NCI-H69 (cell line): ENCODE measurements at places on chromosomes 16 and 17.

DNA sequence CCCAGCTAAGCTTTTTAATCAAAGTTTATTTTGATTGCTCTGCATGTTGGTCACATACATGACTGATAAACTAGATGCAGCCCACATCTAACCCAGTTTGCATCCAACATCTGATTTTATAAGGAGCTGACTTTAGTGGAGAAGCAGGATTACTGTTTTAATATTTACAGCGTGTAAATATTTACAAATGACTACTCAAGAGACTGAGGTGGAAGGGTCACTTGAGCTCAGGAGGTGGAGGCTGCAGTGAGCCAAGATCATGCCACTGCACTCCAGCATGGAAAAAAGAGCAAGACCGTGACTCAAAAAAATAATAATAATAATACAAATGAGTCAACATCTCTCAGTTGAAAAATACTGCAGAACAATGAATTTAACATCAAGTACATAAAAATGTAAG, 50.8 kb downstream of the PARN start:
- DNase-seq, result no peak

GRCh38 chr17:16443511-16444257, 28.3 kb downstream of the TRPV2 start:
- DNase-seq, result no peak

GRCh38 chr17:78449983-78450595, 71.6 kb downstream of the PGS1 start:
- DNase-seq, result no peak

DNA sequence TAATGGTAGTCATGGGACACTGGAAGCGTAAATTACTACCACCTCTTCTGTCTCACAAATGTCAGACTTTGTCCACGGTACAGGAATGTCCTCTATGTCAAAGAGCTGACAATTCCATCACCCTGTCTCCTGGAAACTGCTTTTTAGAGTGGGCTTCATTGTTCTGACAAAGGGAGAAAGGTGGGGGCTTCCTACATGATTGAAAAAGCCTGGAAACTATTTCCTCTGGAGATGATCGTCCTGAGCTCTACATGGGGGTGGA, 53.1 kb downstream of the VAT1L start:
- no peak for DNase-seq

DNA sequence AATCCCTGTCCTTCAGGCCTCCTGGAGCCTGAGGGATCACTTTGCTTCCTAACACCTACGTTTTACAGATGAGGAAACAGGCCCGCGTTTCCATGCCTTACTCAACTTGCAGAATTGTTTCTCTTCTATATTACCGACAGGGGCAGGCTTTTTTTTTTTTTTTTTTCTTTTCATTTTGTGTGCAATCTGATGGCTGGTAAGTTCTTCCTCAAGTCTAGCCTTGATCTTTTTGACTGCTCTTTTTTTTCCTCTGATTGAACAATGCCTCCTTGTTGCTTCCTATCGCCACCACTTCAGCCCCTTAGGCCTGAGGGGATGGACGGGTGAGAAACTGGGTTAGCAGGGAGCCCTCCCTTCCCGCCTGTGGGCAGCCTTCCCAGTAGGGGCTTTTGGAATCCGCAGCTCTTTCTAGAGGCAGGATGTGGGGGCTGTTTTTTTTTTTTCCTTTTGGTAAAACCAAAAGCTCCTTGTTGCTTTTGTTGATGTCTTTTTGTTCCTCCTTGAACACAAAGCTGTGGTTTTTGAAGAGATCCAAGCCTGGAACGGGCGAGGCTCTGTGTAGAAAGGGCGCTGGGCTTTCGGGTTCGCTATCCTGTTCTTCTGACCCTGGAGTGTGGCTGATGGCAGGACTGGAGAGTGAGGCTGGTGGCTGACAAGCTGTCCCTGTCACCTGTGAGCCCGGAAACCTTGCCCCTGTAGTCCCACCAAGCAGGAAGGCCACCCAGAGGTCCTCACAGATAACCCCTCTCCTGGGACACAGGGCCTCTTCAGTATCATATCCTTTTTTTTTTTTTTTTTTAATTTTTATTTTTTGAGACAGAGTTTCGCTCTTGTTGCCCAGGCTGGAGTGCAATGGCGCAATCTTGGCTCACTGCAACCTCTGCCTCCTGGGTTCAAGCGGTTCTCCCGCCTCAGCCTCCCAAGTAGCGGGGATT, 14.0 kb downstream of the LASP1 start:
- no peak for DNase-seq

DNA sequence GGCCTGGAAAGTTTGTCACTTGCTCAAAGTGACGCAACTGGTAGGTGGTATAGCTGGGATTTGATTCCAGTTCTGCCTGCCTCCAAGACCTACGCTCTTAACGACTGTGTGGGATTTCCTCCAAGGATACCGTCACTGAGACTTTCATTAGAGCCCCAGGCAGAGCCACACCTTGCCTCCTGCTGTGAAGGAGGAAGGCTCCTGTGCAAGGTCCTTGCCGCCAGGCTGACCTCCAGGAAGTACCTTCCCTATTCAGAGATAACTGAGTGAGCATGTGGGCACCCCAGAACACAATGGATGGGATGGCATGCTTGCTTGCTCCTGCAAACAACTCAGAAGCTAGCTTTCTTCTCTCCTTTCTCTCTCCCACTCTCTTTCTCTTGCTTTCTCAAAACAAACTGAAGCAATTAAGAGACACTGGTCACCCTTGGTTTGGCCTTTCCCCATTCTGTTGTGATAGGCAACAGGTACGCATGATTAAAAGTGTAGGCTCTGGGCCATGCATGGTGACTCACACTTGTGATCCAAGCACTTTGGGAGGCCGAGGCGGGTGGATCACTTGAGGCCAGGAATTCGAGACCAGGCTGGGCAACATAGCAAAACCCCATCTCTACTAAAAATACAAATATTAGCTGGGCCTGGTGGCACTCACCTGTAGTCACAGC, 30.7 kb downstream of the CACNG3 start:
- peak; percentile 10 for DNase-seq

GRCh38 chr17:78502611-78503148, 74.5 kb downstream of the DNAH17 start:
- DNase-seq, result no peak

- no peak for DNase-seq
These were observed 75.5 kb downstream of the CMIP start for GRCh38 chr16:81520151-81520470.

- DNase-seq, result peak; percentile 80
These were observed 4.3 kb downstream of the UBE2G1 start for GRCh38 chr17:4362141-4362540.

DNA sequence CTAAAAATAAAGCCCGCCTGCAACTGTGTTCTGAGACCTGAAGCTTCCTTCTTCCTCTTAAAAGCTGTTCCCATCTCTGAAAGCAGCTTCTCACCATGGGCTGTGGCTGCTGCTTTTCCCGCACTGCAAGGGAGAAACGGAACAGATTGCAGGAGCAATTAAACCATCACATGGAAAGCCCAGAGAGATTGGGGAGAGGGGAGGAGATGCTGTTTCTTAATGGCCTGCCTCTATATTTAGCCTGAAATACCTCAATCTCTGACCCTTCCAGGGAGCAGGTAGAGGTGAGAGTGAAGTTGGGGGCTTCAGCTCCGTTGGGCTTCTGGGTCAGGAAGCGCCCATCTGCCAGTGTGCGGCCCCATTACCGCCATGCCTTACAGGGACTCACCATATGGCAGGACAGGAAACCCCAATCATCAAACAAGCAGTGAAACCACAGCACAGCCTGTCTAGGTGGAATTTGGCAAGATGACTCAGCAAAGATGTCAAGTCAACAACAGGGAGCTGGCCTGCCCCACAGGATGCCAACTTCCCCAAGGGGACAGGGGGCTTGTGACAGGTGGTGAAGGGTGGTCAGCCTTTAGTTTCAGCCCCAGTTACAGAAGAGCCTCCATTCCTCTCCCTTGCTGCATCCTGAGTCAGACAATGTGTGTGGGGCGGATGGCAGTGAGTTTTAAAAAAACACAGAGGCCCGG, 286.6 kb upstream of the CCL2 start:
- DNase-seq, result peak; percentile 99

DNA sequence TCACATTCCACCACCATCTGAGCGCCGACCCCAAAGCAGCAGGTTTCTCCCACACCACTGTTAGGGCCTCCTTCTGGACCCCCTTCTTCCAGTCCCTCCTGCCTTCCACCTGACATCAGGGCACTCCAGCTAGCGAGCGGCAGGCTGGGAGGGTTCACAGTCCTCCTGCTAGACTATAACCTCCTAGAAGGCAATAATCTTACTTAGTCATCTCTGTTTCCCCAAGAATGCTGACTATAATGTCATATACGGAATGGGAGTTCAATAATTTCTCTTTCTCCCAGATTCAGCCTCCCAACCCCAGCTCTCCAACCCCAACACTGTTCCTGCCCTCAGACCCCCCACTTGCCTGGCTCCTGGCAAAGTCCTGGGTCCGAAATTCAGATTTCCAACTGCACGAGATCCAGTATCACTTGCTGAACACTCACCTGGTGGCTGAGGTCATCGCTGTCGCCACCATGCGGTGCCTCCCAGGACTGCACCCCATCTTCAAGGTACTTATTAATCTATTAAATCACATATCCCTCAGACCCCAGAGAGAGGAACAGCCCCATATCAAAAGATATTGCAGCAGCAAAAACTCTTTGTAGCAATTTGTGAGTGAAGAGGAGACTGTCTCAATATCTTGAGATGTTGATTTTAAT, 5.6 kb downstream of the ALOX12 start:
- no peak for DNase-seq

GRCh38 chr17:43352579-43353331, 46.0 kb upstream of the ARL4D start:
- no peak for DNase-seq

GRCh38 chr16:69417520-69418199, 6.8 kb upstream of the CYB5B start:
- DNase-seq, result peak; percentile 2

GRCh38 chr17:46057366-46057765, 58.3 kb downstream of the STH start:
- DNase-seq, result no peak

- DNase-seq, result no peak
These were observed 2.3 kb downstream of the DNASE1 start for GRCh38 chr16:3656491-3657468.

DNA sequence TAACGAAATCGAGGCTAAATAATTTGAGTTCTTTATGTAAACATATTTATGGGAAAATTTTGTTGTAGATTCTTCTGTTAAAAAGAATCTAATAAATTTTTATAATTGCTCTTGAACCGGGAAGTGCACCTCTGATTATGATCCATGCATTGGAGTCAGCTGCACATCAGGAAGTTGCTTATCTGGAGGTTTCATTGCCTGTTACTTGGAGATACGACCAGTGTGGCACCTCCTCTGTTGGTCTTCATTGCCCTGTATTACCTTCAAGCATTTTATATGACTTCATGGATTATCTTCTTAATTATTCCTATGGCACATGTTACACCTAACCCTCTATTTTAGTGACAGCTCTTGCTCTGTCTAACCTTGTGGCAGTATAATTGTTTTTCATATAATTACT, 312.6 kb upstream of the TBX2 start:
- DNase-seq, result no peak

GRCh38 chr16:84059946-84060901, 17.6 kb upstream of the SLC38A8 start:
- DNase-seq, result no peak

DNA sequence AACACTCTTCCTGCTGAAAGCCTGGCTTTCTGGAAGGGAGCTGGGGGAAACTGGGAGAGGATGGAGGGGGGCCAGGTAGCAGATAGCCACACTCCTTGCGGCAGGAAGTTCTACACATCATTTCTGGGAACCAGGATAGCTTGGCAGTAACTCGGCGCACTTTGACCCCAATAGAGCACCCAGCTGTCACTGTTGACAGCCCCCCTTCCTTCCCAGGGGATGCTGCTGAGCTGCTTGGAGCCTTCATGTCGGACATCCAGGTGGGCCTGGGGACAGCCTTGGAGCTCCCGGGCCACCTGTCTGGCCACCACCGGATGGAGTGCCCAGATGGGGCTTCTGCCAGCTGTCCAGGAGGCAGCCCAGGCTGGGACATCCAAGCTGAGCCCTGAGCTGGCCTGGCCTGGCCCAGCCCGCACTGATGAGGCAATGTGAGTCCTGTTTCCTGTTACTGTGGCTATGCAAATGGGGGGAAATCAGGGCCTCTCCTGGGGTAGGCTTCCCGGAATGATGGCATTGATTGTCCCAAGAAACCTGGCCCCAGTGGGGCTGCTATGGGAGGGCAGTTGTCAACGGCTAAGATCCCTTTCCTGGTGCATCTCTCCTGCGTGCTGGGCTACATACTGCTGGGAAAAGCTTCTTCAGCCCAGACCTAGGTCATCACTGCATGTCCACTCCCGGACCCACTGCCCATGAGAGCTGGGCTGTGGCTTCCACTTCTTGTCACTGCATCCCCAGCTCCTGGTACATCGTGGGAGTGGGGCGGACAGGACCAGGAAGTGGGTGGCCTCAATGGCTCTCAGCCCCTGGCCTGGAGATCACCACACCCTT, 50.0 kb downstream of the SOCS1 start:
- DNase-seq, result peak; percentile 35
